H7 (cell line): ENCODE measurements at places on chromosomes 6 and 20.

DNA sequence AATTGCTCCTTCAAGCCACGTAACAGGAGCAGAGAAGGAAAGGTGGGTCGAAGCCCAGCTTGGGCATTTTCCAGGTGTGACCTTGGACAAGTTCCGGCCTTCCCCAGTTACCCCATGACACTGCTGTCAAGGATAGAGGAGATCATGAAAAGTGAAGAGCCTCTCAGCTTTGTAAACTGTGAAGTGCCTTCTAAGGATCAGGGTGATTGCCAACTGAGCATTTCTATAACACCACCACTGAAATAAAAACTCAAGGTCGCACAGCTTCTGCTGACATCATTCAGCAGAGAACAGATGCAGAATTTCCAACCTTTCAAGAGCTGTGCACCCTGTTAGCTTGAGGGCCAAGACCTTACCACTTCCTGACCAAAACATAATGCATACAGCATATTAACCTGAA lies 24.0 kb upstream of the ZMYND8 start:
- no peak for DNase-seq

DNA sequence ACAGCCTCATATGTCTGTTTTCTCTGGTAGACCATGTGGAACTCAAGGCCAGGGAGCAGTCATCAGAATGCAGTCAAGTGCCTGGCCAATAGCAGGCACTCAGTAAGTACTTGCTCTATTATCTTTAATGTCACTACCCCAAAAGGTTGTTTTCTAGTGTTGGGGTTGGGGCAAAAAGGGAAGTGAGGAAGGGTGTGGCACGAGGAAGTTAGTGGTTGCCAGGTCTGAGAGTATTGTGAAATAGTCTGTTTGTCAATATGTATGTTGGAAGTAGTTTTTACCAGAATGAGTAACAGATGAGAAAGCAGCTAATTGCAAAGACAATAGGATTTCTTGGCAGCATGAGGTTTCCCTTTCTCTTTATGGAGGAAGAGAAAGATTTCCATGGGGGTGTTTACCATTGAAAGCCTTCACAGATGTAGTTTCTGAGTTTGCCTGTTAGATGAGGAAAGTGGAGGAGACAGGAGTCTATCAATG lies 59.5 kb upstream of the ARMH2 start:
- no peak for DNase-seq

DNA sequence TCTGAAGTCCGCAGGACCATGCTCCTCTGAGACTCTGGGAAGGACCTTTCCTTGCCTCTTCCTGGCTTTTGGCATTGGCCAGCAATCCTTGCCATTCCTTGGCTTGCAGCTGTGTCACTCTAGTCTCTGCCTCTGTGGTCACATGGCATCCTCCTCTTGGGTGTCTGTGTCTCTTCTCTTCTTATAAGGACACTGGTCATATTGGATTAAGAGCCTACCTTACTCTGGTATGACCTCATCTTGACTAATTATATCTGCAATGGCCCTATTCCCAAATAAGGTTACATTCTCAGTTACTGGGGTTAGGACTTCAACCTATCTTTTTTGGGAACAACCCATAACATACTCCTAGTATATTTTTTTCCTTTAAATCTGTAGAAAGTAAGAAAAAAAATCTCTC lies 49.9 kb upstream of the GTSF1L start:
- no peak for DNase-seq

- peak; percentile 62 for DNase-seq
Measured at GRCh38 chr20:57399587-57400155, 8.5 kb downstream of the RBM38 start.

DNA sequence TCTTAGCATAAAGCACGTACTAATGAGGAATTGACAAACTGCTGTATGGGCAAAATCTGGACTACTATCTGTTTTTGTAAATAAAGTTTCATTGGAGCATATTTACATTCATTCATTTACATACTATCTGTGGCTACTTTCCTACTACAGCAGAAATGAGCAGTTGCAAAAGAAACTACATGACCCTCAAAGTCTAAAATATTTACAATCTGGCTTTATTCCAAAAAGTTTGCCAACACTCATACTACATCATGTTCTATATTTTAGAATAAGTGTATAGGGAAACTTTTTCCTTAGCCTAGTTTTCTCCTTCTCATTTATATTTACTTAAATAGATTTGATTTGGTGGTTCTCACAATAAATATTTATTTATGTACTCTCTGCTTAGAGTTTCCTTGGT lies 208.2 kb downstream of the RIMS1 start:
- DNase-seq: no peak

GRCh38 chr6:48671505-48671904 lies 560.5 kb upstream of the PTCHD4 start:
- DNase-seq: no peak

DNA sequence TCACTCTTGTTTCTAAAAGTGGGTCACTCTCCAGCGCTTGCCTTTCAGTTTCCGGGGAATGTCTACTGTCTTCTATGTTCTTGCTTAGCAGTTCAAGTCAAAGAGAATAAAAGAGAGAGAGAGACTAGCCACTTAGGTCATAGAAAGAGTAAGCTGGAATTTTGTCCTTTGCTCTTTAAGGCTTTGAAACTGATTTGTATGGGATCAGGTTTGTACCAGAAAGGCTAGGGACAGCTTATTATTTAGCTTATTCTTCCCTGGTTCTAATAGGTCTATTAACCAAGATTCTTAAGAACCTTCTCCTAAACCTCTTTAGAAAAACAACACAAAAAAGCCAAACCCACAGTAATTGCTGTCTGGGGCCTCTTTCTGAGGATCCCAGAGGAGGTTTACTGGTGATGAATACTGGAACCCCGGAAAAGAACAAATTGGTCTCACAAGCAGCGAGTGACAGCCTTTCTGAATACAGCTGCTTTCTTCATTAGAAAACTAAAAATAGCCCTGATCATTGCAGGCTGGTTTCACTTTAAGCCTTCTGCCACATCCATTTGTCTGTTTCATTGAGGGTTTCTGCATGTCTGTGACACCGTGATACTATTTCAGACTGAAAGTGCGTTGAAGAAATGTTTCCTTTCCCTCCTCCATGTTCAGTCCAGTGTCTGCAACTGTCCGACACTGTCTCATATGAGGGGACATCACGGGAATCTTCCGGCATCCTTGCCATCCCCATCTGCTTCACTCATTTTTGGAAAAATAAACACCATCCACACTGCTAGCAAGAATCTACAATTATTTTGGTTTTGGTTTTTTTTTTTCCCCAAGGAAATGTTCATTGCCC lies 75.1 kb upstream of the ATXN1 start:
- DNase-seq: no peak

DNA sequence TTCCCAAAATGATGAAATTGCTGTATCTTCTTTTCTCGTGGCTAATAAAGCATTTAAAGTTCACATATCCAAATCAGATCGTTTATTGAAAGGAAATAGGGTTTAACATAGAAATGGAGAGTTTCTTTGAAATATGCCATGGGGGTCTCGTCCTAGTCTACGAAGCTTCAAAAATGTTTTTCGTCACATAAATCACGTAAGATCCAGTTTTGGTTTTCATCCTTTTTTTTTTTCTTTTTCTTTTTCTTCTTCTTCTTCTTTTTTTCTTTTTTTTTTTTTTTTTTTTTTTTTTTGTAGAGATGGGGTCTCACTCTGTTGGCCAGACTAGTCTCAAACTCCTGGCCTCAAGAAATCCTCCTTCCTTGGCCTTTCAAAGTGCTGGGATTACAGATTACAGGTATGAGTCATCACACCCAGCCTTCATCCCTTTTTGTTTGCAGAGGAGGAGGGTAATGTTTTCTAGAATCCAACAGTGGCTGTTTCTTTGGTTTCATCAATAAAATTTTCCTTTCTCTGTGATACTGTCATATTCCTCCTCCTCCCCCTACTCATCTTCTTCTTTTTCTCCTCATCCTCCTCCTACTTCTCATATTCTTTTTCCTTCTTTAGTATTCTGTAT lies 94.7 kb upstream of the LOC128125822 start:
- DNase-seq: no peak

GRCh38 chr6:158381214-158381613 lies 68.9 kb downstream of the TULP4 start:
- DNase-seq: no peak

GRCh38 chr6:52390361-52390727 lies 28.4 kb downstream of the PAQR8 start:
- no peak for DNase-seq
